ENCODE measurements at places on chromosomes 3 and 15.
A peak's percentile ranks its signal among the peaks of the same experiment; 100 is the strongest.

DNA sequence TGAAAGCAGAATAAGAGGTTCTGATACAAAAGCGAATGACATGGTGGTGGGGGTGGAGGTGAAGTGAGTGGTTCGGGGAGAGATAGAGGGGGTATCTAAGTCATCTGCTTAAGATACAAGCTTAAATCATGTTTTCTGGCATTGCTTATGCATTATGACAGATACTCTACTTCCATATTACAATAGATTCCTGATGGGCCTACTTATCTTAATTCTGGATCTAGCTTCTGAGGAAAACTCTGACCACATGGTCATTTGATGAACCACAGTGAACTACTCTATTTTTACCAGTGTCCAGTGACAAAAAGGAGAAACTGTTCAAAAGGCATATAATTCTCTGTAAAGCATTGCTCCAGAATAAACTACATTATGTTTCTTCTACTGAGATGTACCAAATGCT is 673.7 kb upstream of the CCDC54 start:
- DNase-seq: no peak

GRCh38 chr3:185253645-185254410 is at the start of gene EHHADH:
TSS of gene EHHADH (minus strand) at chr3:185254049. CDS start at chr3:185254022, 27 bp downstream.
- DNase-seq: peak; percentile 88

DNA sequence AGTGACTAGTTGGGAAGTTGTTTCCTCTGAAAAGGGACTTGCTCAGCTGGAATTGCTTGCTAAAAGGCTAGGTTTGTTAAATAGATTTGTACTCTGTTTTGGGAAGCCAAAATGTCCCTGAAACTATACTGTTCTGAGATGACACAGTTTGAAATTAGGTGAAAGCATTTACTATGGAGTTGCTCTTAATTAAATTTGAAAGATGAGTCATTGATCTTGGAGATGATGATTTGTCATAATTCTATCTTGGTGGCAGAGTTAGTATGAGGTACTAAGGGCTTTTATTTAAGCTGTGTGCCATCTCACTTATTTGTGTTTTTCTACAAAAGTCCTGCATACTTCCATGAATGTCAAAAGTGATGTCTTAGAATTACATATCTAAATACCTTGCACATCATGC is 320.9 kb downstream of the PTPRG start:
- no peak for DNase-seq

DNA sequence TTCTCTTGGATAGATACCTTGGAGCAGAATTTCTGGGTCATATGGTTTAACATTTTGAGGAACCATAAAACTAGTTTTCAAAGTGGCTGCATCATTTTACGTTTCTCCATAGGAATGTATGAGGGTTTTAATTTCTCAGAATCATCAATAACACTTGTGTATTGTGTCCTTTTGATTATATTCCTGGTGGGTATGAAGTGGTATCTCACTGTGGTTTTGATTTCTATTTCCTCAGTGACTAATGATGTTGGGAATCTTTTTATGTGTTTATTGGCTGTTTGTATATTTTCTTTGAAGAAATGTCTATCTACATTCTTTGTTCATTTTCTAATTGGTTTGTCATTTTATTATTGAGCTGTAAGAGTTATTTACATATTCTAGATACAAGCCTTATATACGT is 28.8 kb downstream of the CDIN1 start:
- DNase-seq: no peak

GRCh38 chr15:57171426-57171825 is 204.9 kb upstream of the CGNL1 start:
- no peak for DNase-seq

GRCh38 chr3:30672959-30673358 is 66.6 kb downstream of the TGFBR2 start:
- DNase-seq: no peak

- DNase-seq: no peak
Measured at GRCh38 chr3:97990624-97991292, 18.5 kb upstream of the RIOX2 start.

DNA sequence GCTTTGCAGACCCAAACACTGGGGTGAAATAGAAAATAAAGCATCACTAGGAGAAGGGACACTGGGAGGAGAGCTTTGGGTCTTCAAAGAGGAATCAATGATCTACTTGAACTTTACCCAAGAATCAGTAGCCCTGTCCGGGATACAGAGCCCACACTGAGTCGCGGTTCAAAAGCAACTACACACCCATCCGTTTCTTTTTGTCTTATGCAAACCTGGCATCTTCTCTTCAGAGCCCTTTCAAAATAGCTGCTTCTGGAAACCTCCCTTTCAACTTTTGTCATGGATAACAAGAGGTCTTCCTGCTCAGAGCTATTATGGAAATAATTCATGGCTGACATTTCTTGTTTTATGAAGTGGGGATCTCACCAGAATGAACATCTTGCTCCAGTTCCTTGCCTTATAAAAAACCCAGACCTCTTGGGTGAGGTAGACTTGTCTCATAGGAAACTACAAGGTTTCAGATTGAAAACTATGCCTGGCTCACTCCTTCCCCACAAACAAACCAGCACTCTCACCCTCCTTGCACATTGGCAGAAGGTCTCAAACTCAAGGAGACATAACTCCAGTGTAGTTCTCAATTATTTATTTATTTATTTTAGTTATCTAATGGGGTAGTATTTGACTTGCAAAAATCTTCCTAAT is 115.1 kb upstream of the ARHGEF3 start:
- DNase-seq: no peak
